ENCODE measurements at places on chromosomes 3 and 15.

DNA sequence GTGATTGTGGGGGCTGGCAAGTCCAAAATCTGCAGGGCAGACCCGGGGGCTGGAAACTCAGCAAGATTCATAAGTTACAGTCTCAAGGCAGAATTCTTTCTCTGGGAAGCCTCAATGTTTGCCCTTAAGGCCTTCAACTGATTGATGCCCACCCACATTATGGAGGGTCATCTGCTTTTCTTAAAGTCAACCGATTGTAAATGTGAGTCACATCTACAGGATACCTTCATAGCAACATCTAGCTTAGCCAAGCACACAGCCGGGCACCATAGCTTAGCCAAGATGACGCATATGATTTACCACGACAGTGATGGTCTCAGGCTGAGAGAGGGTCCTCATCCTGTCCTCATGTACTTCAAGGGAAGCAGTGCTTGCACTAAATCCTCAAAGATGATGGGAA is 43.5 kb downstream of the IDH2 start:
- DNase-seq, result no peak

GRCh38 chr3:42078677-42079076 is 12.5 kb upstream of the TRAK1 start:
- DNase-seq, result no peak

DNA sequence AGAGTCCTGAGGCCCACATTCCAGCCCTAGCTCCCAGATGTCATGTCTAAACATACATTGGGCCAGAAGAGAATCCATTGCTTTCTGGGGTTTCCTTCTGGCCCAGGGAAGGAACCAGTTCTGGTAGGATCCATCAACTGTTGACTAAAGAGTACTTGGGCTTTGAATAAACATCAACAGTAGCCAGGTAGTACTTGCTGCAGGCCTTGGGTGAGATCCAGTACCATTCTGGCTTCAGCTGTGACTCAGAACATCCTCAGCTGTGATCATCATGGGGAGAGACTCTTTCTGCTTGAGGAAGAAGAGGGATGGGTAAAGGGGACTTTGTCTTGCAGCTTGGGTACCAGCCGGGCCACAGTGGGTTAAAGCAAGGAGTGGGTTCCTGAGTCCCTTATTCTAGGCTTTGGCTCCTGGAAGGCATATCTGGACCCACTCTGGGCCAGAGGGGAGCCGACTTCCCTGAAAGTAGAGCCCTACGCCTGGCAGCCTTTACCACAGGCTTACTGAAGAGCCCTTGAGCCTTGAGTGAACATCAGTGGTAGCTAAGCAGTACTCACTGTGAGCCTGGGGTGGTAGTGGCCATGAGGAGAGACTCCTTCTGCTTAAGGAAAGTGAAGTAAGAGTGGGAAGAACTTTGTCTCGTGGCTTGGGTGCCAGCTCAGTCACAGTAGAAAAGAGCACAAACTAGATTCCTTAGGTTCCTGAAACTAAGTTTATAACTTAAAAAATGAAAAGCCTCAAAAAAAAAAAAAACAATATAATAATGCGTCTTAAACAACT is 128.3 kb downstream of the GOLIM4 start:
- no peak for DNase-seq

DNA sequence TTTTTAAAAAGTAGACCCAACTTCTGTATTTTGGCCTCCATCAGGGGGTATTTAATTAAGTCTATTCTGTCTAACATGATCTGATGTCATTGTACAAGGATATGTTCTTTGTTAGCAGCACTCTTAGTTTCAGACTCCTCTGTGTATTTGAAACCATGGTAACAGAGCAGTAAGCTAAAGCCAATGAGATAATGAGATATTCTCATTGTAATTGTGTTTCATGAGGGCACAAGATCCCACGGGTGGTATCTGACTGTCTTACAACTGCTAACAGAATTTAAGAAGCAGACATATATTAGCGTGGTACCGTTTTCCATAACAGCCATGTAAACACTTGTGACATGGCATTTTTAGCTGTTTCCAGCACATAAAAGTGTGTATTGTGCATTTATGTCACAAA is 251.2 kb upstream of the VEPH1 start:
- no peak for DNase-seq

- no peak for DNase-seq
These were observed 12.7 kb upstream of the SACM1L start for GRCh38 chr3:45676325-45677032.

- no peak for DNase-seq
These were observed 37.2 kb upstream of the CSPG4 start for GRCh38 chr15:75749820-75750219.

DNA sequence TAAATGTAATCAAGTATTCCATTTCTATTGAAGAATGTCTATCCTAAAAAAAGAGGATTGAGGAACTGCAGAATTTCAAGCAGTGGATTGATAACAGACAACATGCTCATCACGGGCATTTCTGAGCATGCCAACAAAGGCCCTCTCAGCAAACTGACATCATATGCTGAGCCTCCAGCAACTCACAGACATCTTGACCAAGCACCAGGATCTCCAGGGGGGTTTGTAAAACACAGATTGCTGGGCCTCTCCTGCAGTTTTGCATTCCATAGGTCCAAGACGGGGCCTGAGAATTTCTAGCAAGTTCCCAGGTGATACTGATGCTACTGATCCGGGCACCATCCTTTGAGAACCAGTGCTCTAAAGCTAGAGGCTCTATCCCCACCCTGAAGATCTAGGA is 85.0 kb downstream of the FOXP1 start:
- DNase-seq, result no peak

DNA sequence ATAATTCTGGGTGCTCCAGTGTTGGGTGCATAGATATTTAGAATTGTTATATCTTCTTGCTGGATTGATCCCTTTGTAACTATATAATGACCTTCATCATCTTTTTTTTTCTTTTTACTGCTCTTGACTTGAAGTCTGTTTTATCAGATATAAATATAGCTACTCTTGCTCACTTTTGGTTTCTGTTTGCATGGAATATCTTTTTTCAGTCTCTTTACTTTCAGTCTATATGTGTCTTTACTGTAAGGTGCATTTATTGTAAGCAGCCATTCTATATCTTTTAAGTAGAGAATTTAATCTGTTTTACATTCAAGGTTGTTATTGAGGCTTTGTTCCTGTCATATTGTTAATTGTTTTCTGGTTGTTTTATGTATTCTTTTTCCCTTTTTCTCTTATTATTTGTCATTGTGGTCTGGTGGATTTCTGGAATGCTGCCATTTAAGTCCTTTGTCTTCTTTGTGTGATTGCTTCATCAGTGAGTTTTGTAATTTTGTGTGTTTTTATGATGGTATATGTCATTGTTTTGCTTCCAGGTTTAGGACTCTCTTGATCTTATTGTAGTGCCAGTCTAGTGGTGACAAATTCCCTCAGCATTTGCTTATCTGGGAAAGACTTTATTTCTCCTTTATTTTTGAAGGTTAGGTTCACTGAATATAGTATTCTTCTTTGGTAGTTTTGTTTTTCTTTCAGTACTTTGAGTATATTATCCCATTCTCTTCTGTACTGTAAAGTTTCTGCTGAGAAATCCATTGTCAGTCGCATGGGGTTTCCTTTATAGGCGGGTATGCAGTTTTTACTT is 8.3 kb upstream of the PRR23C start:
- no peak for DNase-seq

DNA sequence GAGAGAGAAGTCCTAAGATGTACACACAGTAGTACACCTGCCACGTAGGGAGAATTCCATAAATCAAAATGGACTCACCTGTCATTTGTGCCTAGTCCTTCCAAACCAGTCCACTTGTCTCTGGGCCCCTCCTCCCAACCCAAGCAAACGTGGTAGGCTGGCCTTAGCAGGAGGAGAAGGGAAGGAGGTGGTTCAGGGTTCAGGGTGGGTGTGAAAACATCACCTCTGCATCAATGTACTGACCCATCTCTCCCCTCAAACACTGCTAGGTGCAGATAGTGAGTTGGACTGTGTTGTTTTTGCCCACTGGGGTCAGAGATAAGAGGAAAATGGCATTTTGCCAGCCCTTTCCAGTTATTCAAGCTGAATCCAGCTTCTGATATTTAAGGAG is 99.3 kb downstream of the MME start:
- DNase-seq, result no peak

- no peak for DNase-seq
These were observed 222.7 kb downstream of the EFHB start for GRCh38 chr3:19711160-19711782.

DNA sequence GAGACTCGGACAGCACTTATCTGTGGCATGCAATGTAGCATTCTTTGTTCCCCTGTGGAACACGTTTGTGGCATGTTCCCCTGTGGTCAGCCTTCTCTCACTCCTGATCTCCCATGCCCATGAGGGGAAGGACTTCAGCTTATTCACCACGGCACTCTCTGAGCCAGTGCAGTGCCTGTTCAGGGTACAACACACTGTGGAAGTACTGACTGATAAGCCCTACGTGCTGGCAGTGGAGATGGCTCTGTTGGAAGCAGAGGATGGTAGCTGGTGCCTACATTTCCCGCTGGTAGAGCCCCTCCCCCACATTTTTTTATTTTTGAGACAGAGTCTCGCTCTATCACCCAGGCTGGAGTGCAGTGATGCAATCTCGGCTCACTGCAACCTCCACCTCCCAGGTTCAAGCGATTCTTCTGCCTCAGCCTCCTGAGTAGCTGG is 43.5 kb upstream of the ETV5 start:
- DNase-seq, result no peak

DNA sequence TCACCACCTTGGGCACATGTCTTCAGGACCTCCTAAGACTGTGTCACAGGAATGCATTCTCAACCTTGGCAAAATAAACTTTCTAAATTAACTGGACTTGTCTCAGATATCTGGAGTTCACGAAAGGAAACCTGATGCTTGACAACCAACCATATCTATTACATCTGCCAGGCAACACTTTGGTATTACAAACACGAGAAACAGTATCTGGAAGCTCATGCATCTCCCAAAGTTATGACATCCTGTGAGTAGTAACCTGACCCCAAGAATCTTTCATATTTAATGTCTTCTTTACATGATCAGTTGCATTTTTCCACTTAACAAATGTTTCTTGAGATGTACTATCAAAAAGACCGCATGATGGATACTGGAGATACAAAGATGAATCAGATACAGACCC is 465.3 kb upstream of the AGTR1 start:
- no peak for DNase-seq

GRCh38 chr15:67253549-67254237 is 768 bp downstream of the AAGAB start:
- no peak for DNase-seq

DNA sequence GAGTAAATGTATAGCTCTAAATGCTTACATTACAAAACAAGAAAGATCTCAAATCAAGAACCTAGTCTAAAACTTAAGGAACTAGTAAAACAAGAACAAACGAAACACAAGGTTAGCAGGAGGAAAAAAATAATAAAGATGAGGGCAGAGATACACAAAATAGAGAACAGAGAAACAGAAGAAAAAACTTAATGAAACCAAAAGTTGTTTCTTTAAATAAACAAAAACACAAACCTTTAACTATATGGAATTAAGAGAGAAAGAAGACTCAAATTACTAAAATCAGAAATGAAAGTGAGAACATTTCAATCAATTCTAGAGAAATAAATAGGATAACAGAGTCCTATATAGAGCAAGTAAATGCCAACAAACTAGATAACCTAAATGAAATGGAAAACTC is 59.6 kb downstream of the DLG1 start:
- no peak for DNase-seq

- DNase-seq, result no peak
These were observed 106.3 kb downstream of the LRRK1 start for GRCh38 chr15:101025501-101025885.

DNA sequence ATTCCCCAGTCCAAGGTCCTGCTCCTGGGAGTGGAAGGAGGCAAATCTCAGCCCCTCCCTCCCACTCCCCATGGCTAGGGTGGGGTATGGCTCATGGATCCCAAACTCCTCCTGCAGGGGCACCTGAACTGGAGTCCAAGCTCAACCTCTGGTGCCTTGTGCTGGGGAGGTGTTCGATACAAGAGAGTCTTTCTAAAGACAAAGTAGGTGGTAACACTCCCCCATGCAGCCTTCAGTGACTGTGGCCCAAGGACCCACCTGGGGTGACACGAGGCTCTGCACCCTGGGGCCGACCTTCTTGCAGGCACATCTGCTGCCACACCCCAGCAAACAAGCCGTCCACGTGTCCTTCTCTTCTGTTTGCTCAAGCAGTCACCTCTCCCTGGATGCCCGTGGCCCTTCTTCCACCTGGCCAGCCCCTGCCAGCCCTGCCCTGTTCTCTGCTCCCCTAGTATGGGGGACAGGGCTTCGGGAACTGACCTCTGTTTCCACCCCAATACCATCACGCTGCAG is 36.7 kb upstream of the SLC6A11 start:
- DNase-seq, result no peak

DNA sequence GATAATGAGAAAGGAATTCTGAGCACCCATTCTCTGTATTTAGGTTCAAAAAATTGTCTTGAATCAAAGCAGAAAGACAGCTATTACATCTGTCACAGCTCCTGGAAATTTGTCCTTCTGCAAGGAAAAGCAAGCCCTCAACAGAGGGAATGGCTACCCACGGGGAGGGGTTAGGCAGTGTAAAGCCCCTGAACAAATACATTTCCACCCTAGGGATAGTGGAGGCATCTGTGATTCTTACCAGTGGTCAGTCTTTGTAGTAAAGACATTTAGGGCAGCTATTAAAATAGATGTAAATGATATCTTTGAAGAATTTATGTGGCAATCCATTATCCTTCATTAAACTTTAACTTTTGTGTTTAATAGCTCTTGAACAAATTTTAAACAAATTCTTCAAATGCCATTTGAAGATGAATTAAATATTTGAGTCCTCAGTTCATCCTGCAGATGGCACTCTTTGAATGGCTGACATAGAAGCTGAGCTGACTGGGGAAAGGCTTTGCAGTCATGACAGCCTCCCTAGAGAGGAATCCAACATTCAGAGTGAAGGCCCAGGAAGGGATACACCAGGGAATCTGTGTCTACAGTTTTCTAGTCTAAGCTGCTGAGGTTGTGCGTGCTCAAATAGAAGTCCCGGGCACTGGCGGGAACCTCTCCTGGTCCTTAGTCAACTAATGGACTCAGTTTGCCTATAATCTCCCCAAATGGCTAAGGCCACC is 359.7 kb upstream of the ROPN1 start:
- DNase-seq, result no peak

DNA sequence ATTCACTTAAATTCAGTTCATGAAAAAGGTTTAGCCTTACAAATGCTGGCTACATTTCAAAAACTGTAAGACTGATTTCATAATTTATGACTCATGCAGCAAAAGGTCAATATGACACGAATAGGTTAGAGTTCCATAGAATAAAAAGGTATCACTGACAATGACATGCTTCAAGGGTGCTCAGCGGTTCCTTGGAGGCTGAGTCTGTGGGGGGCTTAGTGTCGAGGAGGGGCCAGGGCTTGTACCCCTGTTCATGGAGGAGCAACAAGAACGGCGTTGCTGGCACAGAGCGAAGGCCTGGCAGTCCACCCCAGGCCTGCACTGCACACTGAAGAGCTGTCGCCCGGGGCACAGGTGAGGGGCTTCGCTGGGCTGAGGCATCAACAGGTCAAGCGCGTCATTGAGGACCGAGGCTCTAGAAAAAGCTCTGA is 174.2 kb downstream of the NR1D2 start:
- DNase-seq, result no peak

All from activated CD8-positive, alpha-beta memory T cell treated with anti-CD3 and anti-CD28 coated beads for 1 hour (primary cell).